Neural crest cell (in vitro differentiated cells): ENCODE measurements at places on chromosomes 16 and 17. TPM values are rescaled to one million over a fixed set of nuclear protein-coding genes. Genes with fewer than 3 reads are reported as not detected.

SULT1A2 gene
- total RNA-seq, result 0.23 TPM in 1 of 2 replicates, not detected in the other

GSPT1 gene
- 126 and 127 TPM in 2 replicates for total RNA-seq

SLC52A1 gene
- not detected in 2 replicates for total RNA-seq

ADAD2 gene
- not detected in 2 replicates for total RNA-seq

NT5M gene
- total RNA-seq, result 8.4 and 10.3 TPM in 2 replicates

CHTF8 gene
- total RNA-seq, result 139 and 156 TPM in 2 replicates

NOD2 gene
- total RNA-seq, result 0.51 and 0.57 TPM in 2 replicates

NPIPB9 gene
- 1.6 and 3.7 TPM in 2 replicates for total RNA-seq

SLC38A10 gene
- total RNA-seq, result 59.6 and 63.3 TPM in 2 replicates

HOXB9 gene
- total RNA-seq, result 84.1 and 89.8 TPM in 2 replicates

DPEP3 gene
- not detected in 2 replicates for total RNA-seq

EXOSC6 gene
- total RNA-seq, result 39.5 and 41.6 TPM in 2 replicates

FBXW10 gene
- total RNA-seq, result 0.19 and 0.20 TPM in 2 replicates

PROCA1 gene
- total RNA-seq, result 11.7 and 12.5 TPM in 2 replicates

TP53TG3F gene
- not detected in 2 replicates for total RNA-seq

TVP23A gene
- total RNA-seq, result 6.9 and 7.7 TPM in 2 replicates
